ENCODE measurements at places on chromosomes 7 and 10.

DNA sequence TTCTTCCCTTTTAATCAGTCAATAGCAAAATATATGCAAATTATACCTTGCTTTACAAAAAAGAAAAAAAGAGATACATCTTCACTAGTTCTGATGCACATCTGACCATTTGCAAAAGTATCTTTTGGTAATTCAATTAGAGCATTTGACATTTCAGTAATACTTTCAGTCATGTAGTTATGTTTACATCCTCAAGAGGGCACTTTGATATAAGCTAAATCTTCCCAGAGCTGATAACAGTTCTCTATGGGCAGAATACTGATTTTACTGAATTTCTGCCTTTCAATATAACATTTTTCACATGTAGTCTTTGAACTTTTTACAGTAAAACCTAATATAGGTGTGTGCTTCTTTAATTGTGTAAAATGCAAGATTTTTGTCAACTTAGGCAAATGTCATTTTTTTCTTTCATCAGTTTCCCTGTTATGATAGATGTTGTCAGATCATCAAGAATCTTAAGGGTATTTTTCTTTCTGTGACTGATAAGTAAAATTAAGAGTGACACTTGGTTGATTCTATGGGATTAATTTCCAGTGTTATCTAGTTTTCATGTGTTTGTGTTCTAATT, 703.5 kb upstream of the SEMA3D start:
- H3K27ac ChIP-seq, result no peak overlapping the region
- no peaks in the 10 kb centered on the region for H3K4me1 ChIP-seq
- no peaks in the 10 kb centered on the region for H3K27me3 ChIP-seq
- H3K4me3 ChIP-seq, result no peak overlapping the region
- H3K36me3 ChIP-seq, result no peaks in the 10 kb centered on the region
- peak; percentile 34 for DNase-seq

GRCh38 chr10:1089017-1089689, 33.0 kb downstream of the WDR37 start:
- no peak overlapping the region for H3K27ac ChIP-seq
- no peak overlapping the region for H3K4me3 ChIP-seq
- no peaks in the 10 kb centered on the region for H3K27me3 ChIP-seq
- H3K4me1 ChIP-seq, result no peaks in the 10 kb centered on the region

DNA sequence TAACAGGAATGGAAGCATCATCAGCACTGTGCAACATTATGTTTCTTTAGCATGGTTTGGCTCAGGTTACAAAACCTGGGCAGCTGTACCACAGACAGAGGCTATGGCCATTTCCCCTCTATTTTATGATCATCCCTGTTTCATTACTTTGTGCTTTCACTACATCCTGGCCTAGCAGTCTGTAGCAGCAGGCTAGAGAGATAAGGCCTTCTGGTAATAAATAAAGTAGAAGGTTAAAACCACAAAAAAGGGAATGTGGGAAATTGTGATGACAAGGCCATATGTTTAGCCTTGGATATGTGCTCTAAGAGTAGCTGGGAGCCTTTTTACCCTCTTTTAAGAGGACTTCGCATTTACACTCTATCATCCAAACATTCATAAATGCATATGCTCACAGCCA, 266.2 kb upstream of the PHF14 start:
- H3K27ac ChIP-seq, result no peak overlapping the region
- DNase-seq, result no peak
- H3K27me3 ChIP-seq, result no peaks in the 10 kb centered on the region
- no peaks in the 10 kb centered on the region for H3K36me3 ChIP-seq
- no peak overlapping the region for H3K4me3 ChIP-seq

DNA sequence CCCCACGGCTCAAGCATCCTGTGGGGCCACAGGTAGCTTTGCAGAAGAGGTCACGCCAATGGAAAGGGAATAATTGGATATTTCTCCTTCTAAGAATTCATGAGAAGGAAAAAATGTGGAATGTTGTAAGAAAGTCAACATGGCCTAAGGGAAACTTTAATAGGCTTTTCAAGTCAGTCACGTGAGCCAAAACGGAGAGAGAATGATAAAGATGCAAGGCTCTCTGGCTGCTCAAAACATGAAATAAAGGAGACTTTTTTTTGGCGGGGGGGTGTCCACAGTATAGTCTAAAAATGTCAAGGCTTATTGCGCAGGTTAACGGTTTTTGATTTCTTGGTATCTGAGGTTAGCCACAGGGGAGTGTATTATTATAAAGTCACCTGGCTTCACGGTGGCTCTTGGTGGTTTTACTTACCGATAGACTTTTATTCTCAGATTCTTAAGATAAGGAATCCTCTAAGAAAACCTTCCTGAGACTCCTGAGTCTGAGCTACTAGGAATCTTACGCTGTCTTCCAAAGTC, 148.1 kb downstream of the ARHGAP21 start:
- no peaks in the 10 kb centered on the region for H3K27me3 ChIP-seq
- no peaks in the 10 kb centered on the region for H3K36me3 ChIP-seq
- DNase-seq, result no peak
- H3K27ac ChIP-seq, result no peak overlapping the region
- H3K4me1 ChIP-seq, result no peaks in the 10 kb centered on the region

GRCh38 chr7:36591636-36592035, 132.7 kb downstream of the AOAH start:
- H3K4me1 ChIP-seq, result no peaks in the 10 kb centered on the region
- H3K27ac ChIP-seq, result no peak overlapping the region
- no peak overlapping the region for H3K4me3 ChIP-seq
- no peak for DNase-seq
- H3K27me3 ChIP-seq, result peaks cover 18% of the 10 kb centered on the region
- H3K36me3 ChIP-seq, result no peaks in the 10 kb centered on the region

DNA sequence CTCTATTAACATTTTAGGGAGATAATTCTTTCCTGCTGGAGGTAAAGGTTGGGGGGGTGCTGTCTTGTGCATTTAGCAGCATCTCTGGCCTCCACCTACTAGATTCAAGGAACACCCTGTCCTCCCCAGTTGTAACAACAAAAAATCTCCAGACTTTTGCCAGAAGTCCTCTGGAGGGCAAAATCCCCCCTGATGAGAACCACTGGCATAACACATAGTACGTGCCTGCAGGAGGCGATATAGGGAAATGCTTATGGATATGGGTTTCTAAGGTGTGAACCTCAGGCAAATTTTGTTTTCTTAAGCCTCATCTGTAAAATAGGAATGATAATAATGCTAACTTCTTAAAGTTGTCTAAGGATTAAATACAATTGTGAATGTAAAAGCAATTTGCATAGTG, 2.9 kb upstream of the OSBPL3 start:
- no peaks in the 10 kb centered on the region for H3K27me3 ChIP-seq
- peak; percentile 52 for DNase-seq
- H3K4me3 ChIP-seq, result peak overlapping the region; percentile 82
- no peaks in the 10 kb centered on the region for H3K36me3 ChIP-seq
- H3K27ac ChIP-seq, result no peak overlapping the region
